ENCODE measurements at places on chromosomes 3 and 15.

DNA sequence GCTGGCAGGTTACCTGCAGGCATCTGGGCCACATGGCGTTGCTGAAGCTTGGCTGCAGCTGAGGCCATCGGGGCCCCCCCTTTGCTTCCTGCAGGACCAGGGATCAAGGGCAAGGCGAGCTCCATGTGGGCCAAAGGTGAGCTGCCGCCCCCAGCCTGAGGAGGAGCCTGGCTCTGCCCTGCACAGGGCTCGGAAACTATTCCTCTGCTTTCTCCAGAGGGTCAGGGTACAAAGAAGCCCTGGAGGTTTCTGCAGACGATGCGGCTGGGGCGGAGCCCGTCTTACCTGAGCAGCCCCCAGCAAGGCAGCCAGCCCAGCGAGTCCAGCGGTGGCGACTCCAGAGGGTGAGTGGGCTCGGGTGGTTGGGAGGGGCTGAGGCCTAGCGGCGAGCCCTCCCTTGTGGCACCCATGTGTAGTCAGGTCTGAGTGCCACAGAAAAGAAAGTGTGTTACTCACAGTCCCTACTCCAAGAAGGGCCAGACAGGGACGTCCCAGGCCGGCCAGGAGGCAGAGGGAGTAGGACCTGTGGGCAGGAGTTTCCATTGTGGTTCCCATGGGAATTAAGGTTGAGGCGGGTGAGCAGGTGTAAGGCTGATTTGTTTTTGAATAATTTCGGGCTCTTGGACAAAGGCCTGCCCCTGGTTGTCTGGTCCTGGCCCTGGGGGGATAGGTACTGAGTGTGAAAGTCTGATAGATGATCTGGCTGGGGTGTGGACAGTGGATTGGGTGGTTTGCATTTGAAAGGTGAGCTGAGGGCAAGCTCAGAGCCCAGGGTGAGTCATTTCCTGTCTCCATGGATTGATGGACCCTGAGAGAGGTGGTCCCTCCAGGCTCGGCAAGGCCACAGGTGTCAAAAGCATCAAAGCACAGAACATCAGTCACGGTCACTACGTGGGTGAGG, 25.4 kb downstream of the CFAP100 start:
- no peak for DNase-seq

- DNase-seq = no peak
Observed at GRCh38 chr3:171293142-171293782, 166.9 kb downstream of the TNIK start.

DNA sequence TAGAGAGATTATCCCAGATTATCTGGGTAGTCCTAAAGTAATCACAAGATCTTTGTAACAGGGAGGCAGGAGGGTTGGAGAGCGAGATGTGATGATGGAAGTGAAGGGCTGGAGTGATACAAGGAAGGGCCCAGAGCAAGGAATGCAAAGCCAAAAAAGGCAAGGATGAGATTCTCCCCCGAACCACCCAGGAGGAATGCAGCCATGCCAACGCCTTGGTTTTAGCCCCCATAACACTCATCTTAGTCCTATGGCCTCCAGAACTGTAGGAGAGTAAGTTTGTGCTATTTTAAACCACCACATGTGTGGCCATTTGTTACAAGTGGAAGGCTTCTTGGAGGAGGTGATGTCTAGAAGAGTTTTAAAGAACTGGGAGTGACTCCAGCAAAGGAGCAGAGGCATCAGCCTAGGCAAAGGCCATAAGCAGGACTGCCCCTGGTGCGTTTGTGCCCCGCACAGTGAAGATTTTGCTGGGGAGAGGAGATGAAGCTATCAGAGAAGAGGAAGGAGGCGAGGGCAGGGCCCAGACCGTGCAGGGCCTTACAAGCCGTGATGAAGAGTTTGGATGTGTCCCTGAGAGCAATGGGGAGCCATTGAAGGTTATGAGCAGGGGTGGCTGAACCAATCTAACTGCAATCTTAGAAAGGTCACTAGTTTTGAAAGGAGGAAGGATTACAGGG, 25.3 kb upstream of the CORO2B start:
- no peak for DNase-seq

DNA sequence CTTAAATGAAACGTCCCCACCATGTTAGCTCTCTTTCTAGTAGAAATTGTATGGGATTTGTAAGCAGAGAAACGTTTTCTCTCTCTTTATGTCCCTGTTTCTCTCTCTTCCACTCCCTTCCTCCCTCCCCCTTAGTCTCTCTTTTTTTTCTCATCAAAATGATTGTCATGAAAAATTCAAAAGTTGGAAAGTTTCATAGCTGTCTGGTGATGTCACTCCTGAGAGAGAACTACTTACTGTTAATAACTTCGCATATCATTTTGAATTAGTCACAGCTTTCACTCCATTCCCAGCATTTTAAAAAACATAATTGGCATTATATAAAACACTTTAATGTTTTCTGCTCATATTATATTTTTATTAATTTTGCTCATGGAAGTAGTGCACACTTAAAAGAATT, 331.1 kb downstream of the C3orf38 start:
- no peak for DNase-seq

DNA sequence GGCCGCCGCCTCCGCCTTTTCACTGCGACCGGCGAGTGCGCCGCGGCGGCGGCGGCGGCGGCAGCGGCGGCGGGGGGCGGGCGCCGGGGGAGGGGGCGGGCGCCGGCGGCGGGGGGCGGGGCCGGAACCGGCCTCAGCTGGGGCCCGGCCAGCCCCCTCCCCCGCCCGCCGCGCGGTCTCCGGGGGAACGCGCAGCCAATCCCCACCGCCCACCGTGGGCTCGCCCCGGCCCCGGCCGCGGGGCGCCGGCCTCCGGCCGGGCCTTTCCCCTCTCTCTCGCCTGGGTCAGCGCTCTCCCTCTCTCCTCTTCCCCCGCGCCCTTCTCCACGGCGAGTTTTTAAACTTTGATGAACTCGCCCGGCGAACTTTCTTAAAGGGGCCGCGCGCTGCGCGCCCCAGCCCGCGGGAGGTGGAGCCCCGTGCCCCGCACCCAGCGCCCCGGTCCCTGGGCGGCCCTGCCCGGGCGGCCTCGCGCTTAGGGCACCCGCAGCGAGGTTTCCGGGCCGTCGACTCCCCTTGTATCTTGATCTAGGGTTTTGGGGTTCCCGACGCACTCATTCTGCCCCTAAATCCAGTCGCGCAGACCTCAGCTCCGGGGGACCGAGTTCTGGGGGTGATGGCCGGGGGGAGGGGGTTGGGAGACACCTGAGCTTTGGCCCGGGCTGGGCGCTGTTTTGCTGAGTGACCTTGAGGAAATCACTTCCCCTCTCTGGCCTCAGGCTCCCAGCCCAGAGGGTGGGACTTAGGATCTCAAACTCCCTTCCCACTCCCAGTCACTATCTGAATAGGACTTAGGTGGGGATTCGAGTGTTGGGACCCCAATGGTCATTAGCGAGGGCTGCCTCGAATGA, at the start of gene RBPMS2:
Gene RBPMS2, minus strand, starts transcription at position 39 of the 851 bp plus-strand sequence. CDS start 270 bp downstream, outside the sequence.
- no peak for DNase-seq

Measured in HCT116 (cell line).